D341Med (cell line): ENCODE measurements at places on chromosomes 11 and 22.

- DNase-seq, result no peak
Observed at GRCh38 chr11:105297463-105297862, 157.9 kb upstream of the CARD18 start.

DNA sequence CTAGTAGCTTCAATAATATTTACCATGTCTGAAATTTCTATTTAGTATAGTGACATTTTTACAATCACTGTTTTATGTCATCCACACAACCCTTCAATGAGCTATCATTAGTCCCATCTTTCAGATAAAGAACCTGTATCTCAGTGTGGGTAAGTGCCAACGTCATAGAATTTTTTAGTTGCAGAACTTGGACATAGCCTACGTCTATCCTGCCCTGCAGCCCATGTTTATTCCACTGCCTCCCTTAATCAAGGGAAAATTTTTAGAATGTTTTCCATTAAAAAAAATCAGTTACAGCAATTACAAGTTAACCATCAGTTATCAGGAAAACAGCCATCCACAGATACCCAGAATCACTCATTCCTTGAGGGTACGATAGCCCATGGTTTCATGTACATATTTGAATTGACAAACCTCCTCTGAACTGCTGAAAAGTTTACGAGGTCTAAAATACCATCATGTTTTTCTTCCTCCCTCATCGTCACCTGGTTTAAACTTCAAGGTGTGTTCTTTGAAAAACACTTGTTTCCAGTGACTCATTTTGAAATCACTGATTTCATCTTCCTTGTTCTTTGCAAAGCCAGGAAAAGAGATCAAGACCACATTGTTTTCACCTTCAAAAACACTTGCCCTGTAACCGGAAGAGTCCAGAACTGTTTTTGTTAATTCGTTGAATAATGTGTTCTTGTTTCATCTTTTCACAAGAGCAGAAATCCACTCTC lies 100.9 kb downstream of the FAM76B start:
- no peak for DNase-seq

DNA sequence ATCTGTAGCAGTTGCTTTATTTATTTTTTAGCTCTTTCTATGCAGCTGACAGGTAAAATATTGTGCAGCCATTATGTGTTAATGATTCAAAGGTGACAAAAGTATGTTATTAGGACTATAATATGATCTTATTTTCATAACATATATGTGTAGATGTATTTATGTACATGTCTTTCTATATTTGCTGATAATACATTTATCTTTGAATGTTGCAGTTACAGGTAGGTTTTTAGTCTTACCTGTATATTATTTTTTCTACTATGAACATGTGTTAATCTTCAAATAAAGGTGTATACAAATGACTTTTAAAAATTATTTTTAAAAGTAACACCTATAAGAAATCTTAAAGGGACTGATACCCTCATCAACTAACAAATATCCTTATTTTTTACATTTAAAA lies 33.6 kb downstream of the FAR1 start:
- no peak for DNase-seq

DNA sequence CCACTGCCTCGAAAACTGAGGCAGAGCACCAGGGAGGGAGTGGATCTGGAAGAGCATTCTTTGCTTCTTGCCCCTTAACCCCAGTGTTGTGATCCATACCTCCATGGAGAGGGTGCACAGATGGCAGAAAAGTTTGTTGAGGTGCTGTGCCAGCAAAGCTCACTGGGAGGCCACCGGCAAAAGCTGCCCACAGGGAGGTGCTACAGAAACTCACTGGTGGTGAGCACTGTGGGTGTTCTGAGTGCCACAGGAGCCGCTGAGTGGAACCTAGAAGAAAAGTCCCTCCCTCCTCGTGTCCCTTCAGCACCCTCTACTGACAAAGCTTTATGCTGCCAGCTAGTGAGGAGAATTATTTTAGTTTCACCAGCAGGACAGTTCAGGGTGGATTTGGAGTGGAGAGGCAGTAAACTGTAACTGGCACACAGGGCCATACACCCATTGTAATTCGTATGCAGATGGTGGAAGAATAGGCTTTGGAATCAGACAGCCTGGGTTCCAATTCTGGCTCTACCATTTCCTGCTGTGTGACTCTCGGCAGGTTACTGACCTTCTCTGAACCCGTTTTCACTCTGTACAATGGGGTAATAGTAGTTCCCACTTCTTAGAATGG lies 84.6 kb downstream of the SWAP70 start:
- peak; percentile 82 for DNase-seq

GRCh38 chr11:70783821-70784220 lies 385.5 kb downstream of the CTTN start:
- no peak for DNase-seq

DNA sequence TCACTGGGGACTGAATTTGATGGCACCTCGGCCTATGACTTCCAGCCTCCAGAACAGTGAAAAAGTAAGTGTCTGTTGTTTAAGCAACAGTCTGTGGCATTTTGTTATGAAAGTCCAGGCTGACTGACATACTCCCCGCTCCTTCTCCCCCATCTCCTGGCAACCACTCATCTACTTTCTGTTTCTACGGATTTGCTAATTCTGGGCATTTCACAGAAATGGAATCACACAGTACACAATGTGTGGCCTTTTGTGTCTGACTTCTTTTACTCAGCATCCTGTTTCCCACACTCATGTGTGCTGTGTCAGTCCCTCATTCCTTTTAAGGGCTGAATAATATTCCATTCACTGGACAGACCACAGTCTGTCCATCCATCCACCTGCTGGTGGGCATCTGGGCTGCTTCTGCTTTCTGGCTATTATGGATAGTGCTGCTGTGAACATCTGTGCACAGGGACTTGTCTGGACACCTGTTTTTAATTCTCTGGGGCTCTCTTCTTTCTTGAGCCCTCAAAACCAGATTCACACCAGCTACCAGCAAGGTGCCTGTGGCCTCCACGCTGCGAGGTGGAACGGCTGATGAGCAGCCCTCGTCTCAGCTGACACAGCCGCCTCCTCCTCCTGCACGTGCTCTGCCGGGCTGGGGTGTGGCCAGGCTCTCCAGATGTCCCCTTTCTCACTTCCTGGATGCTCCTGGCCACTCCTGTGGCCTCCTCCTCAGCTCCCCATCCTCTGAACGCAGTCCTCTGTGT lies 333.1 kb downstream of the CTTN start:
- no peak for DNase-seq

DNA sequence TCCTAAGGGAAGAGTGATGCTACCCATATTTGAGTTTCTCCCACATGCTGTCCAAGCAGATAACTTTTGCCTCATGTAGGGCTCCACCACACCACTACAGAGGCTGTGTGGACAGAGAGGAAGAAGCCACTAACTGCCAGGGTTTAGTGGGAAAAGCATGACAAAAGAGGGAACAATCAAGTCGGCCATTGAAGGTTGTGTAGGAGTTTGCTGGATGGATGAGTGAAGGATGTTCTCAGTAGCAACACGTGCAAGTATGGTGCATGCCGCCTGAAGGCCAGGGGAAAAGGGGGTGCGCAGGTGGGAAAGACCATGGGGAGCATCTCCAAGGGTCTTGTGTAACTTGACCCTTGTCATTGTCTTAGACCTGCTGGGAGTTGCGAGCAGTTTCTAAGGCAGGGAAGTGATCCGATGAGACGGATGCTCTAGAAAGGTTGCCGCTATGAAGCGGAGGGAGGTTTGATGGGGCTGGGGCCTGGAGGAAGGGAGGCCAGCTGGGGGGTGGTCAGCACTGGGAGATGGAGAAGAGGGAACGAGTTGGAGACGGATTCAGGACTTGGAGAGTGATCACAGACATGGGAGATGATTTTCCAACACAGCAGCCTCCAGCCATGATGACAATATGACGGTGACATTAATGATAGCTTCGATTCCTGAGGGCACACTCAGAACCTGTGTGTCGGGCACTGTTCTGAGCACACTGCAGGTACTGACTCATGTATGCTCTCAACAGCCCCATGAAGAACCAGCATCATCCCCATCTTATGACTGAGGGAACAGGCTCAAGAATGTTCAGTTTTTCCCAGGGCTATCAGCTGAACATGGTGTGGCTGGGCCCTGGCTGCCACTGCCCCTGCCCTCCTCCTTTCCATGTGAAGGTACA lies 53.7 kb downstream of the CD6 start:
- DNase-seq, result no peak

GRCh38 chr11:2869561-2870427 lies 15.8 kb downstream of the CDKN1C start:
- no peak for DNase-seq

GRCh38 chr22:19826619-19826950 lies 28.1 kb downstream of the GNB1L start:
- no peak for DNase-seq

GRCh38 chr11:86134580-86135318 lies 65.9 kb upstream of the PICALM start:
- DNase-seq, result no peak

GRCh38 chr11:65928667-65929066 lies 9.4 kb downstream of the DRAP1 start:
- DNase-seq, result no peak

- no peak for DNase-seq
Observed at GRCh38 chr11:111629499-111629898, 27.2 kb downstream of the SIK2 start.

DNA sequence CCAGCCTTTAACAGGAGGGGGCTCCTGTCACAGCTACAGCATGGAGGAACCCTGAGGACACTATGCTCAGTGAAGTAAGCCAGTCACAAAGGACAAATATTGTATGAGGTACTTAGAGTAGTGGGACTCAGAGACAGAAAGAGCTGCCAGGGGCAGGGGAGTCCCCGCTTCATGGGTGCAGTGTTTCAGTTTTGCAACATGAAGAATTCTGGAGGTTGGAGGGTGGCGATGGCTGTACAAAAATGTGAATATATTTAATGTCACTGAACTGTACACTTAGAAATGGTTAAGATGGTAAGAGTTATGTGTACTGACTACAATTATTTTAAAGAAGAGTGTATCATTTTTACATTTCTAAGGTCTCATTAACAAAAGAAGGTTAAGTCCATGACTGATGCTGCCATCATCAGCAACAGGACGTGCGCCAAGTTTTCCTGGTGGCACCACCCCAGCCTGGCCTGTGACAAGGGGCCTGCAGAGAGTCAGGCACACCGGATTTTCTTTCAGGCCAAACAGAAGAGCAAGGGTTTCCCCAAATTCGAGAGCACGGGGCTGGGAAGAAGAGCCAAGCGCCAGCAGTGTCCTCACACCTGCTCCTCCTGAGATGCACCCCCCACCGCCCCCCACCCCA lies 22.1 kb downstream of the YPEL1 start:
- DNase-seq, result no peak

DNA sequence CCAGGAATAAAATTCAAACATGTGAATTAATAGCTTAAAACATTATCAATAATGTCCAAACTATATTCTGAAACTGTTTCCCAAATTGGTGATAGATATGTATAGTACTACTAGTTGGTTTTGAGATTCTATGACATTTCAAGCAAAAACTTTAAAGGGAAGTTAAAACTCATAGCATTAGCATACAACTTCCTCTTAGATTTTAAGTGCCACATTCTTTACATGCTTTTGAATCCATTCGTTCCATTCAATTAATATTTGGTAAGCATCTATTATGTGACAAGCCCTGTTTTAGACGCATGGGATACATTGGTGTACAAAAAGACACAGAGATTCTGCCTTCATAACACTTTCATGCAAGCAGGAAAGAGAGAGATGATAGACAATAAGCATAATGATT lies 8.9 kb downstream of the PATL1 start:
- DNase-seq, result no peak

DNA sequence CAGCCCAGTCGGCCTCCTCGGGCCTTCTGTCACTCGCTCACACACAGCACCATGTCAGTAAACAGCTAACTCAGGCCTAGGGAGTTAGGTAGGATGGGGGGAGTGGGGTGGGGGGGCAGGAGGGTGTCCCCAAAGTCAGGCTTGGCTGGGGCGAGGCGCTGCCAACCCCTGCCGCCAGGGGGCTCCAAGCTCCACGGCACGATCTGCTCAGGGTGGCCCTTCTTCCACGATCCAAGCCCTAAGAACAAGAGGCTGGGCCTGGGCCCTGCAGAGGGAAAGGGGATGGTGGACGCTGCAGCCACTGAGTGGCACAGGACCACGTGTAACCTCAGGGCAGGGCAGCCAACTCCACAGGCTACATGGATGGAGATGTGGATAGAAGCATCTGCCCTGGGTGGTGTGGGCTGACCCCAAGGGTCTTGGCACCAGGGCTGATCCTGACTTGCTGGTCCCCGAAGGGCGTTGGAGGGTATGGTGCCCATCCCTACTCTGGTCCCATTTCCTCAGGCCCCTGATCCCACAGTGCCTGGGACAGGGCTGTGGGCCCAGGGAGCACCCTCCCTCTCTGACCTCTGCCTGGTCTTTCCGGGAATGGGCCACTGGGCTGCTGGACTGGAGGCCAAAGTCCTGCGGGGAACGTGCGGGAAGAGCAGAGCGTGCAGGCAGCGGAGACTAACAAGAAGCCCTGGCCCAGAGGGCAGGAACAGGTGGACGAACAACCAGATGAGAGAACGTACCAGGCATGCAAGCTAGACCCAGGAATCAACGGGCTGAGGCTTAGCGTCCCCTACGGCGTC lies 29.1 kb upstream of the TXNRD2 start:
- DNase-seq, result peak; percentile 88

DNA sequence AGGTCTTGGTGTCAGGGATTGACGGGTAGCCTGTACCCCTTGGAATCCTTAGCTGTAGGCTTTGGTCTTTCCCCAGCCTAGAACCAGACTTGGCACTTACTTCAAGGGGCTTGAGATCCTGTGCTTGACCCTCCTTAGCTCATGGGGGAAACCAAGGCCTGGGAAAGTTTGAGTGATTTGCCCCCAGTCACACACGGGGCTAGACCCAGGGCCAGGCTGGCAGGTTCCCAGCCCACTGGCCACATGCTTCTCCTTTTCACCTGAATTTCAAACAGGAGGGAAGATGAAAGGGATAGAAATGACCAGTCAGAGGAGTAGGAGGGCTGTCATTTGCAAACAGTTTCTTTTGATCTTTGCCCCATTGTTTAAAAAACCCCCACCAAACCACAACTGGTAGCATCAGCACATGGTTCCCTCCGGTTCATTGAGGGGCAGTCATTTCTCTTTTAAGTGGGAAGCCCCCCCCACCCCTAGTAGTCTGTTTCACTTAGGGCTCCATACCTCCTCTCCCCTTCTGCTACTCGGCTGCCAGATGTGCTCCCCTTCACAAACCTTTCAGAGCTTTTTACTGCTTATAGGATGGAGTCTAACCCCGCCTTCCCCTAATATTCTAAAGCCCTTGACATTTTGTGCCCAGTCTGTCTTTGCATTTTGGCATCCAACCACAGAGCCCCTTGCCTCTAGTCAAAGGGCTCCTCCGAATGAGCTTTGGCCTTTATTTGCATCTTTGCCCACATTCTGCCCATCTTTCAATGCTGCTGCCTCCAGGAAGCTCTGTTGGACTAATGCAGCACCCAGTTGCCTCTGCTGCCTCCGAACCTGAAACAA lies 37.6 kb downstream of the ZNRF3 start:
- no peak for DNase-seq

GRCh38 chr22:21012446-21013407 lies 2.2 kb upstream of the P2RX6 start:
- peak; percentile 58 for DNase-seq

DNA sequence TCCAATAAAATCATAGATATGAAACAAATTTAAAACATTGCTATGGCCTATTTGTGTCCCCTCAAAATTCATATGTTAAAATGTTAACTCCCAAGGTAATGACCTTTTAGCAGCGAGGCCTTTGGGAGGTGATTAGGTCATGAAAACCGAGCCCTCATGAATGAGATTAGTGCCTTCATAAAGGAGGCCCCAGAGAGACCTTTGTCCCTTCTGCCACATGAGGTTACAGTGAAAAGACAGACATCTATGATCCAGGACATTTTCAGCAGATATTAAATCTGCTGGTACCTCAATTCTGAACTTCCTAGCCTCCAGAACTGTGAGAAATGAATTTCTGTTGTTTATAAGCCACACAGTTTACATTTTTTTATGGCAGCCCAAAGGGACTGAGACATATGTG lies 171.7 kb downstream of the MPPED1 start:
- no peak for DNase-seq
